ENCODE measurements at places on chromosomes 7 and 10.

DNA sequence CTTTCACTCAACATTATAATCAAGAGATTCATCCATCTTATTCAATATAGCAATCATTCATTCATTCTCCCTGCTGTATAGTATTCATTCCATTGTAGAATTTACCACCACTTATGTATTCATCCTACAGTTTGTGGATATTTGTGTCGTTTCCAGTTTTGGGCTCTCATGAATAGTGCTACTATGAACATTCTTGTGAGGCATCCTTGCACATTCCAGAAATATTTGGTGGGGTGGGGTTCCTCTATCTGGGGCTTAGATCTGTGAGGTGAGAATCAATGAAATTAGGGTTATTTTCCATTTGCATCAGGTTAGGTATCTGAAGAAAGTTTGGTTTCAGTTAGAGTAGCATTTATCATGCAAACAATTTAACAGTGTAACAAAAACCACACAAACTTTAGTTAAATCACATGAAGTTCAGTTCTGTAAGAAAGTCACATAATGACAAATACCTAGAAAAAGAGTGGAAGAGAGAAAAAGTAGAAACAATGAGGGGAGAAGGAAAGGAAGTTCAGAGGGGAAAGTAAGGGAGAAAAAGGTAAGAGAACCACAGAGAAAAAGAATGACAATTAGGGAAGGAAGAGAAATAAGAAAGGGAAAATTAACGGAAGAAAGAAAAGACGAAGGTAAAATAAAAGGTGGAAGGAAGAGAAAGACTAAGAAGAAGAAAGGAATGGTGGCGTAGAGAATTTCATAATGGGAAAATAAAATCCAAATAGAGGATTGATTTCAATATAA, 25.3 kb upstream of the CBLL1 start:
- no peak for DNase-seq

DNA sequence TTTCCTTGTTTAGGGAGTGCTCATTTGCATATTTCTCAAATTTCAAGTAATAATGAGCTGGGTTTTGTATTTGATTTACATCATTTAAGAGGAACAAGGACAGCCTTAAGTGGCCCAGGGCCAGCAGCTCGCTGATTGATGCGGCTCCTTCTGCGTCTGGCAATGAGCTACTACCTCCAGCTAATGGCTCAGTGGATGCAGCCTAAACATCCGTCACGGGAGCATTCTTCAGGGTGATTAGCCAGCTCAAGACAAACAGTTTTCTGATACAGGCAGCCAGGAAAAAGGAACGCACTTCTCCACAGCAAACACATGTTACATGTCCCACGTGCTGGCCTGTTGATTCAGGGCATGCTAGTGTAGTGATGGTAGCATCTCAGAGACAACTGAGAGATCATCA, 169.3 kb upstream of the TCERG1L start:
- no peak for DNase-seq

DNA sequence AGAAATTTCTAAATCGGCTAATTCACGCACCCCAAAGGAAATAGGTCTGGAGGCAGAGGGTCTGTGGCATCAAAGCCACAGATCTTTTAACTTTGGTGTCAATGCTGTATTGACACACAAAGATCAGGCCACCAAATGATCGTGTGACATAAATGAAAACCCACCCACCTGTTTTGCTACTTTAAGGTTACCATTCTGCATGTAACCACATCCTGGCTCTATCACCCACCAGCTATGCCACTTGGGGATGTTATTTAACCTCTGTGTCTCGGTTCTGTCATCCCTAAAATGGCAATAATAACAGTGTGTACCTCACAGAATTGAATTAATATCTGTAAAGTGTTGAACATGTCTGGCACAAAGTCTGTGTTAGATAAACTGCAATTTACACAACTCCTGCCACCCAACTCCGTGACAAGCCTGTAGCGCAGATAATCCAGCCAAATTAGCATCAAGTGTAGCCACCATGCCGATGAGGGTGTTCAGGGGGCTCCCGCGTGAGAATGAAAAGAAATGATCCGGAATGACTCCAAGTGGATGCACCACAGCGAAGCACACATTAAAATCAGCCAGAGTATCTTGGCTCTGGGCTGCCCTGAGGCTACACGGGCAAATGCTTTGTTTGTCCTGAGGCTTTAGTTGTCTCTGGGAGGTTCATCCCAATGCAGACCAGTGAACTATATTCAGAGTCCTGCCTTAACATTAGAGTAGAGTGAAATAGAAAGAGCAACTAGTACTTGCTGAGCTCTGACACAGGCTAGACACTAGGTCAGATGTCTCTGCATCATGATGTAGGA, 158.4 kb upstream of the NEBL start:
- no peak for DNase-seq

GRCh38 chr10:131258256-131258655, 53.3 kb downstream of the TCERG1L start:
- no peak for DNase-seq

GRCh38 chr7:1659696-1660095, 10.4 kb upstream of the ELFN1 start:
- DNase-seq = no peak

- DNase-seq = no peak
Measured at GRCh38 chr10:94493463-94493862, 52.1 kb upstream of the HELLS start.

DNA sequence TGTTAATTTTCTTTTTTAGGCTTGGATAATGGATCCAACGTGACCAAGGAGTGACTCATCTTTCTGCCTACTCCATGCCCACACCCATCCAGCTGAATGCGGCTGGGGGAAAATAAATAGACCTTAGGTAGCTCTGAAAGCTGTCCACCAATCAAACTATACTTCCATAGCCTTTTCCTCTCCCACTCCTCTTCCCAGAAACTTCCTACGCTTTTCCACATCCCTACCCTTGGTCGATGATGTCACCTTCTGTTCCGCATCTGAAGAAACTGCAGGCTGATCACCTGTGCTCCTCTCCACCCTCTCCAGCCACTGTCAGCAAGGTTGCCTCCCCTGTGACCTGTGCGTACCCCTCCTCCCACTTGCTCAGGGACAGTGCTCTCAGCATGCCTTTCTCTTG, 359.8 kb upstream of the KLF6 start:
- no peak for DNase-seq

- DNase-seq = no peak
Measured at GRCh38 chr7:140035400-140036223, 27.1 kb downstream of the PARP12 start.

- DNase-seq = no peak
Measured at GRCh38 chr7:18916826-18917225, 200.6 kb downstream of the TWIST1 start.

DNA sequence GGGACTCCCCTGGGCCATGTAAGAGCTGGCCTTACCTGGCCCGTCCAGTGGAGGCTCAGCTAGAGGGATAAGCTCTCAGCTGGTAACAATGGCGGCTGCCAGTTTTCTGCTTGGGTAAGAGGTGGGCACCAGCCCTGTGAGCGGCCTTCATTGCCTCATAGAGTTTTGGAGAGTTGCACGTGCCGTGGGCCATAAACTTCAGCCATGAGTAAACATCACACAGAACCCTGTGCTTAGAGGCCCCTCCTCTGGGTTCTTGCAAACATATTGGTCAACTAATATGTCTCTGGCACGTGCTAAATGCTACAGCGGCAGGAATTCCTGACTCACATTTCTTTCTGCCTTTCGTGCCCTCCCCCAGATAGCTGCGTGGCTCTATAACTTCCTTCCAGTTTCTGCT, 103.9 kb upstream of the LEP start:
- DNase-seq = no peak

- DNase-seq = no peak
Measured at GRCh38 chr10:31070691-31071090, 39.0 kb upstream of the ZNF438 start.
